ENCODE measurements at places on chromosomes 11 and 22.

DNA sequence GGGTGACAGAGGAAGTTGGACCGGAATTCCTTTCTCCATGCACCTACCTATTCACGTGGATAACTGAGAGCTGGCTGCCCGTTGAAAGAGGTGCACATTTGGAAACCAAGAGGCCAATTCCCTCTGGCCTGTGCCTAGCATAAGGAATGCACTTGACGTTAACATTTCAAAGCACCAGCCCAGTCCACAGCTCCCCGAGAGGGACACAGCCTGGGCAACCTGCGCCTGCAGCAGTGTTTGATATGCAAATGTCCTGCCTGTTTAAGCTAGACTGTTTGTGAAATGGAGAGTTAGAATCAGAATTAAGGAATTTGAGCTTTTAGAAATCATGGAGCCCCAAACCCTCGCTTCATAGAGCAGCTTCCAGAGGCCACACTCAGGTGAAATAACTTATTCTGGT lies 126.1 kb downstream of the DSCAML1 start:
- DNase-seq, result no peak

DNA sequence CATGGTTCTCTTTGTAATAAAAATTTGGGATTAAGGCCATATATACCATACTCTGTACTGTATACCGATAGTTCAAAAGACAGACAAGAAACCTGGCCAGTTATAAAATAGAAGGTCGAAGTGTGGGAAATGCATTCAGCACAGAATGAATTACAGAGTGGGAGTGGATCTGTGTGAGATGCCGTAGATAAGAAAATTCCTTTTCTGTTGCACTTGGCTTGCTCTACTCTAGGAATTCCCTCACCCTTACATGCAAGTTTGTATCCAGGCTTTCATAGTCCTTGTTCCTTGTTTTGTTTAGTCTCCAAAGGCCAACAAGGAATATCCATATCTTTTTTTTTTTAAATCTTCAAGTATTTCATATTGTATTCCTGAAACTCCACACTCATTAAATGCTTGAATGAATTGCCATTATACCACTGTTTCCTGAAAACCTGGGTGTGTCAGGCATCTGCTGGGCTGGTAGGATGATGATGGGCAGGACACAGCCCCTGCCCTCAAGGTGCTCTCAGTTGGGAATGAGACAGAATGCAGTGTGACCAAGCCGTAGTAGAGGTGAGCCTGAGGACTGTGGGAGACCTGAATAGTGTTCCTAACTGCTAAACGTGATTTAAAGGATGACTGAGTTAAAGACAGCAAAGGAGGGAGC lies 53.5 kb downstream of the TEAD1 start:
- no peak for DNase-seq

DNA sequence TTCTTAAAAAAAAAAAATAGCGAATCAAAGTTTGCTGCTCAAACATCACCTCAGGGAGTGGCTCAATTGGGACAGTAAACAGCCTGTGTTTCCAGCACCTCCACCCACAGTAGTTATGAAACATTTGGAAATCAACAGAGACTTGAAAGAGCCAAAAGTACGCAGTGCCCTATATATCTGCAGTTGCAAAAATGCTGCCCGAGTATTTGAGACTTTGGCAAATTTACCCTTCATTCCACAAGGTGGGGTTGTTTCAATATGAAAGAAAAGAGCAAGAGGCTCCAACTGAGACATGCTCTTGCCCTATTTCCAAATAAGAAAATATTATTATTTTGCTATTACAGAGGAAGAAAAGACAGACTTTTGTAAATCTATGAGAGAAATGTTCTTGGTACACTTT lies 851.1 kb upstream of the RAG2 start:
- DNase-seq, result peak; percentile 74

DNA sequence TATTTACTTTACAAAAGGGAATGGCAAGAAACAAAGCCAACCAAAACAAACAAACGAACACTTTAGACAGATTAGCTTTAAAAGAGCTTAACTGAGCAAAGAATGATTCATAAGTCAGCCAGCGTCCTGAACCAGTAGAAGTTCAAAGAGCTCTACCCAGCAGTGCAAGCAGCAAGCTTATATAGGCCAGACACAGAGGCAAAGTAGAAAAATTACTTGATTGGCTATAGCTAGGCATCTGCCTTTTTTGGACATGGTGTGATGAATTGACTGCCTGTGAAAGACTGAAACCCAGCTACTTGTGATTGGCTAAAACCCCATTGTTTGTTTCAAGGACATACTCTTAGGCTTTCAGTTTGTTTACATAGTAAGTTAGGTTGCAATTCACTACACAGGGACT lies 2120.0 kb upstream of the RAG2 start:
- peak; percentile 12 for DNase-seq

- no peak for DNase-seq
Measured at GRCh38 chr11:9103542-9104276, 12.3 kb upstream of the SCUBE2 start.

DNA sequence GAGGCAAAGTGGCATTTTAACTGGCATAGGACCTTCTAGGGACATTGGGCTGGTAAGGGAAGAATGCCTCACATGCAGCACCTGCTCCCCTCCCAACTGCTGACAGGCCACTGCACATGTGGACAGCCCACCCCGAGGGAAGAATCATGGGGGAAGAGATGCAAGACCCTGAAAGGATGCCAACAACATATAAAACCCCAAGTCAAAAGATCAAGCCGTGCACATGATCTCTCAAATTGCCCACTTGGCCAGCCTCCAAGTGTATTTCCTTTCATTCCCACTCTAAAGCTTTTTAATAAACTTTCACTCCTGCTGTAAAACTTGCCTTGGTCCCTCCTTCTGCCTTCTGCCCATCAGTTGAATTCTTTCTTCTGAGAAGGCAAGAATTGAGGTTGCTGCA lies 947.8 kb upstream of the CCDC90B start:
- no peak for DNase-seq

GRCh38 chr11:131691181-131692041 lies 321.0 kb downstream of the NTM start:
- DNase-seq, result peak; percentile 75

Measured in ELR (cell line).